ENCODE measurements at places on chromosomes 4 and X. TPM values are rescaled to one million over a fixed set of nuclear protein-coding genes. Genes with fewer than 3 reads are reported as not detected.

RPL10 gene
- total RNA-seq = 2,030 TPM

TLR2 gene
- total RNA-seq = 8.6 TPM

FAM9B gene
- not detected for total RNA-seq

TMEM255A gene
- 1.0 TPM for total RNA-seq

MAGEA10 gene
- total RNA-seq = not detected

AMTN gene
- total RNA-seq = not detected

COX7B2 gene
- not detected for total RNA-seq

NXF2B gene
- not detected for total RNA-seq

SPIN2A gene
- total RNA-seq = not detected

PAGE2B gene
- not detected for total RNA-seq

CXCL11 gene
- 0.11 TPM for total RNA-seq

PROM1 gene
- total RNA-seq = 0.36 TPM
